ENCODE measurements at places on chromosomes 1 and 21. TPM values are rescaled to one million over a fixed set of nuclear protein-coding genes. Genes with fewer than 3 reads are reported as not detected.

- no peak overlapping the region for H3K4me3 ChIP-seq
- no peak overlapping the region for H3K27ac ChIP-seq
- H3K27me3 ChIP-seq: no peaks in the 10 kb centered on the region
- H3K36me3 ChIP-seq: peaks cover 100% of the 10 kb centered on the region
Measured at GRCh38 chr1:236552901-236553300, 29.1 kb downstream of the LGALS8 start.

DNA sequence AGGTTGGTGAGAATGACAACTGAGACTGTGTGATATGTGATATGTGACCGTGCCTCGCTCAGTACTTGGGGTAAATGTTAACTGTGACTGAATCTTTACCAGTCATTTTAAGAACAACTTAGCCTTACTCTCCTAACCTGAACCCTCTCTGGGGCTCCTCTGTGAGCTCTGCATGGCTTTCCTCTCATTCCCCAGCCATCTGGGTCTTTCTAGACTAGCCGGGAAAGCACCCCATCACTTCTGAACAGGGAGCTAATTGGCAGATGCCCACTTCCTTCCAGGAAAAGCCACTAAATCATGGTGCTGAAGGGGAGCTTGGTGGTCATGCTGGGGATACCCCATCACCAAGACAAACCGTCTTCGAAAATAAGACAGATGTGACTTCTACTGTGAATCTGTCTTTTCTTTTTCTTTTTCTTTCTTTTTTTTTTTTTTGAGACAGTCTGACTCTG is 16.5 kb upstream of the FOXO6 start:
- no peak overlapping the region for H3K27ac ChIP-seq
- H3K36me3 ChIP-seq: no peaks in the 10 kb centered on the region
- H3K27me3 ChIP-seq: peaks cover 5% of the 10 kb centered on the region

DNA sequence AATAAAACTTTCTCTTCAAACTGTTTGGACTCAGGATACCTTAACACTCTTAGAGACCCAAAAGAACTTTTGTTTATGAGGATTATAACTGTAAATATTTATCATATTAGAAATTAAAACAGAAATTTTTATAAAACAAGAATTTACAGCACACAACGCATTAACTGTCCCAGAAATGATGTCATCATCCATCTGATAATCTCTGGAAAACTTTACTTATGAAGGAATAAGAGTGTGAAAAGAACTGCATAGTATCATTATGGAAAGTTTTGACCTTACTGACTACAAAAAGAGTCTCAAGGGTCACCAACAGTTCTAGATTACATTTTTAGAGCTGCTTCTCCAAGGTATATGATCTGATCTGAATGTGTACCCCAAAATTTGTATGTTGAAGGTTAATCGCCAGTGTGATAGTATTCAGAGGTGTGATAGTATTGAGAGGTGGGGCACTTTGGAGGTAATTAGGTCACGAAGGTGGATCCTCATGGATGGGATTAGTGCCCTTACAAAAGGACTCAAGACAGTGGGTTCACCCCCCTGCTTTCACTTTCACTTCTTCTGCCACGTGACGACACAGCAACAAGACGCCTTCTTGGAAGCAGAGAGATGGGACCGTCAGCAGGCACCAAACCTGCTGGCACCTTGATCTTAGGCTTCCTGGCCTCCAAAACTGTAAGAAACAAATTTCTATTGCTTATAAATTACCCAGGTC is 95.7 kb upstream of the NR5A2 start:
- DNase-seq: no peak
- no peaks in the 10 kb centered on the region for H3K27me3 ChIP-seq
- H3K27ac ChIP-seq: no peak overlapping the region

DNA sequence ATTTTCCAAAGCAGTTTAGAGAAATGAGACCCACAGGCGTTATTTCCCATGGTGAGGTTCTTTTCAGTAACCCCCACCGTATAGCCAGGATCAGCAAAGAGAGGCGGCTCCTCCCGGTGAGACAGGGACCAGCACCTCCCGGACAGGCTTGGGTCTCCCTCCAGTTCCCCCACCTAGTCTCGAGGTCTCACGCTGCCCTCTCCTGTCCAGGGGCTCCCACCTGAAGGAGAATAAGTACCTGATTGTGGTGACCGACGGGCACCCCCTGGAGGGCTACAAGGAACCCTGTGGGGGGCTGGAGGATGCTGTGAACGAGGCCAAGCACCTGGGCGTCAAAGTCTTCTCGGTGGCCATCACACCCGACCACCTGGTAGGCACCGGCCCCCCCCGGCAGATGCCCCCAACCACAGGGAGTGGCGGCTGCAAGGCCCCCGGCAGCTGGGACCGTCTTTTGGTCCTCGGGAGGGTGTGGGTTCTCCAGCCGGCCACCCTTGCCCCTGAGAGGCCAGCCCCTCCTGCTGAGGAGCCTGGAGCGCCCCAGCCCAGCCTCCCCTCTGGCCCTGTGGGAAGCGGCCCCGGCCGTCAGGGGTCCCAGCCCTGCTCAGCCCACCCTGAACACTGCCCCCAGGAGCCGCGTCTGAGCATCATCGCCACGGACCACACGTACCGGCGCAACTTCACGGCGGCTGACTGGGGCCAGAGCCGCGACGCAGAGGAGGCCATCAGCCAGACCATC is 4.9 kb downstream of the COL6A1 start:
- peaks cover 23% of the 10 kb centered on the region for H3K36me3 ChIP-seq
- no peak overlapping the region for H3K27ac ChIP-seq
- H3K4me1 ChIP-seq: peaks cover 9% of the 10 kb centered on the region
- peaks cover 3% of the 10 kb centered on the region for H3K27me3 ChIP-seq
- H3K4me3 ChIP-seq: no peak overlapping the region

DNA sequence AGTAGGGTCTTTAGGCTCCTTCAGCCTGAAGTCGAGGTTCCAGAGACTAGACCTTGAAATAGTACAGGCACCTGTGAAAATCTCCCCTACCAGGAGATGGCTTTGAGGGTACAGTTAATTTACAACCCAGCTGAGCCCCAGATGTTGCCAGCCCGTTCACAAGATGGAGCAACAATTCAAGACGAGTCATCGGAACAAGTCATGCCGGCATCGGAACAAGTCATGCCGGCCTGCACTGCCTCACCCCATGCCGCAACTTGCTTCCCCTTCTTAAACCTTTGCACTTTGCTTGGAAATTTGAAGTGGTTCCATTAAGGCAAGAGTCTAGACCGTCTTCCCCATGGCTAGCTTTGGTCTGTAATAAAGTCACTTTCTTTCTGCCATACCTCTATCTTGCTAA is 16.0 kb downstream of the HHAT start:
- H3K36me3 ChIP-seq: no peaks in the 10 kb centered on the region
- peaks cover 3% of the 10 kb centered on the region for H3K4me1 ChIP-seq
- H3K27ac ChIP-seq: no peak overlapping the region
- H3K4me3 ChIP-seq: no peak overlapping the region
- no peaks in the 10 kb centered on the region for H3K27me3 ChIP-seq

DNA sequence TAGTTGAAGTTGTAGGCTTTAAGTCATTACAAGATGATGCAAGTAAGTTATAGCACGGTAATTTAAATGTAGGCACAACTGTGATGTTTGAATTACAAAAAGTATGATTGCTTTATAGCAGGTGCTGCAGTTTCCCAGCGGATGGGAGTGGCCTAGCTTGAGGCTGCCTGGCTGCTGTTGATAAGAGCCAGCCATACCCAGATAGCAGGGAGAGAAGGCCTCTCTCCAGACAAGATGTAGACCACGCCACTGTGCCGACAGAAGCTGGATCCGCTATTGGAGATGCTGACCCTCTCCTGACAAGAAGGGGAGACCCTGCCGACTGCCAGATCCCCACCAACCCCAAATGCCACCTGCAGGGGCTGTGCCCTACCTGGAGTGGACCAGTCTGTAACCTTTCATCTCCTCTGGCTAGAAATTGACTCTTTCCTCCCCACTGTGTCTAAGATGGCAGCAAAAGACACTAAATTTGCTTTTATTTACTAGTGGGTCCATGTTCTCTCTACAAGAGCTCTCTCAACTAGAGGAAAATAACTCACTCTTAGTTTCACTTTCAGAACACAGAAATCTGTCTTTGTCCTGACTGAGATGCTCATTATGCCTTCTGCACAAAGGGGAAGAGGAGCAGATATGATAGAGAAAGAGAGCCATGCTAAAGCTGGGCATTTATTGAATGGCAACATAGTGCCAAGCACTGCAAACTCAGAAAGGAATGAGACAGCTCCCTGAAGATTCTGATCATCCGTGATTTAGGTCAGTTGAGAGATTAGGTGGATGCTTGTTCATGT is 127.9 kb downstream of the URB2 start:
- H3K27ac ChIP-seq: no peak overlapping the region
- H3K27me3 ChIP-seq: no peaks in the 10 kb centered on the region
- no peaks in the 10 kb centered on the region for H3K36me3 ChIP-seq
- H3K4me3 ChIP-seq: no peak overlapping the region

GRCh38 chr1:232319072-232319471 is 310.9 kb downstream of the SIPA1L2 start:
- no peak overlapping the region for H3K4me3 ChIP-seq
- no peaks in the 10 kb centered on the region for H3K27me3 ChIP-seq
- peak; percentile 49 for DNase-seq
- H3K4me1 ChIP-seq: no peaks in the 10 kb centered on the region
- no peak overlapping the region for H3K27ac ChIP-seq

GRCh38 chr21:33948951-33949444 is 33.4 kb upstream of the ATP5PO start:
- peak overlapping the region; percentile 83 for H3K27ac ChIP-seq
- no peak overlapping the region for H3K4me3 ChIP-seq
- DNase-seq: no peak
- H3K36me3 ChIP-seq: no peaks in the 10 kb centered on the region
- H3K4me1 ChIP-seq: peaks cover 18% of the 10 kb centered on the region
- no peaks in the 10 kb centered on the region for H3K27me3 ChIP-seq

DNA sequence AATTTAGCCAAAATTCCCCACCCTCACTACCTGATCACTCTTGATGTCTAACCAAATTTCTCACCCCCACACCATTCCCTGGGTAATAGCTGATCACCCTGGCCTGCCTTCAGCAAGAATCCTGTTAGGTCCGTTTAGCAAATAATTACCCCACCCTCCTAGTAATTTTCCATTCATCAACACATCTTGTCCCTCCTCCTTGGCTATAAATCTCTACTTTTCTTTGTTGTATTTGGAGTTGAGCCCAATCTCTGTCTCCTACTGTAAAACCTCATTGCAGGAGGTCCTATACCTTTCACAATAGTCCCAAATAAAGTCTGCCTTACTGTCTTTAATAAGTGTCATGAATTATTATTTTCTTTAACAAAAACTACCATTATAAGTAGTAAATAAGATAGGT is 6.9 kb upstream of the PRKAA2 start:
- no peaks in the 10 kb centered on the region for H3K4me1 ChIP-seq
- DNase-seq: no peak
- H3K36me3 ChIP-seq: no peaks in the 10 kb centered on the region
- H3K27me3 ChIP-seq: no peaks in the 10 kb centered on the region

- H3K27ac ChIP-seq: no peak overlapping the region
- H3K4me1 ChIP-seq: peaks cover 7% of the 10 kb centered on the region
- no peak for DNase-seq
- no peaks in the 10 kb centered on the region for H3K27me3 ChIP-seq
- H3K36me3 ChIP-seq: no peaks in the 10 kb centered on the region
Measured at GRCh38 chr1:21366288-21366687, 73.6 kb upstream of the NBPF3 start.

- no peaks in the 10 kb centered on the region for H3K27me3 ChIP-seq
- DNase-seq: no peak
- no peaks in the 10 kb centered on the region for H3K36me3 ChIP-seq
- H3K4me3 ChIP-seq: no peak overlapping the region
- peaks cover 26% of the 10 kb centered on the region for H3K4me1 ChIP-seq
Measured at GRCh38 chr1:167627615-167627864, 2.5 kb upstream of the RCSD1 start.

DNA sequence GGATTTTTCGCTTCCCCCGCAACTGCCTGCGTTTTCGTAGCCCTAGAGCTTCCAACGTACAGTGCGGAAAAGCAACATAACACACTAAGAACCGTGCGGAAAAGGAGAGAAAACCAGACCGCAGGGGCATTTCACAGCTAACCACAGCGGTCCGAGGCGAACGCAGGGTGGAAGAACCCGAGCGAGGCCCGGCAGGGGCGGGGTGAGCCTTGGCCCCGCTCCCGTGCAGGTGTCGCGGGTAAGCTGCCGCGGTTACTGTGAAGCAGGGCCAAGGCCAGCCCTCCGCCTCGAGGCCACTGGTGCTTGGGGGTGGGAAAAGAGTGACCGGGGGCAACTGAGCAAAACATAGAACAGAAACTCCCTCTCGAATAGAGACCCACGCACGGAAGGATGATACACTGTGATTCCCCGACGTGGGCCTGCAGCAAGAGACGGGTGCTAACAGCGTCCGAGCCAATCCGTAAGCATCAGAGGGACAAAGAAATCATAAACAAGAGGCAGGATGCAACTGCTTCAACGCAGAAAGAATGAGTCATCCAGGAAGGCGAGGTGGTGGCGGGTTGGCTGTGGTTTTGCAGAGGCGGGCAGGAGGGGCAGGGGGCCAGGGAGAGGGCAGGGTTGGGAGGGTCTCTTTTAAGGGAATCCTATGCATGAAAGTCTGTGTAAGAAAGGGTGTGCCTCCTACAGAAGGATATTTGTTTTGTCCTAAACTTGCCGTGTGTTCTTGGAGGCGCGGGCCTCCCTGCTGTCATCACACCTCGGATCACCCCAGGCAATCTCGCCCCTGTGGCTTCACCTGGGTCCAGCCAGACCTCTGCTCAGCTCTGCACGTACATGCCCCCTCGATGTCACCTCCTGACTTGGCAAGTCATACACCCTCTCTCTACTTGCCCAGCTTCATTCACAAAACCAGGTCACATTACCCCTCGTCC is 7.3 kb downstream of the GNG4 start:
- no peaks in the 10 kb centered on the region for H3K4me1 ChIP-seq
- peak overlapping the region; percentile 35 for H3K4me3 ChIP-seq
- H3K27me3 ChIP-seq: peaks cover 45% of the 10 kb centered on the region

- H3K4me3 ChIP-seq: no peak overlapping the region
- H3K27ac ChIP-seq: peak overlapping the region; percentile 42
- DNase-seq: no peak
- no peaks in the 10 kb centered on the region for H3K27me3 ChIP-seq
- peaks cover 49% of the 10 kb centered on the region for H3K4me1 ChIP-seq
- no peaks in the 10 kb centered on the region for H3K36me3 ChIP-seq
Measured at GRCh38 chr1:225763716-225764548, 13.7 kb upstream of the SRP9 start.

DNA sequence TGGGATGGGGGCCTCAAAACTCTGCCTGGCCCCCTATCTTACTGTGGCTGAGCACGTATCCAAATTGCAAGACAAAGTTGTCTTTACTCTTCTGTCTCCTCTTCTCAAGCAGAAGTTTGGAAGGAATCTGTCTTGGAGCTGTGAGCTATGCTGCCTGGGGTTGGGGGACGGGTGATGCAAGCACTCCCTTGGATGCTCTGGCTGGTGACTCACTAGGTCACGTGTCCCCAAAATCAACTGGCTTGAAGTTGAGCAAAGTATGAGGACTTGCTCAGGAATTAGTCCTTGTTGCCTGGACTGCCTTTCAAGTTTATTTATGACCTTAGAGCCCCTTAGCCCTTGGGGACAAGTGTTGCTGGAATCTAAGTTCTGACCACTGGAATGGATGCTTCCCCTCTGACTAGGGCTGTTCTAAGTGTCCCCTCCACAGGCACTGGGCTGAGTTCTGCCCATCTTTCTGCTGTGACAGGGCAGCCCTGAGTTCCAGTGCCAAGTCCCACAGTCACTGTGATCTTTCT is 269.5 kb downstream of the HHAT start:
- peaks cover 4% of the 10 kb centered on the region for H3K4me1 ChIP-seq
- no peaks in the 10 kb centered on the region for H3K36me3 ChIP-seq
- peak overlapping the region; percentile 65 for H3K27ac ChIP-seq
- H3K4me3 ChIP-seq: no peak overlapping the region
- H3K27me3 ChIP-seq: no peaks in the 10 kb centered on the region

Gene LCE3D
- total RNA-seq: not detected

Gene RXRG
- 8.4 TPM for total RNA-seq

Gene ALX3
- total RNA-seq: not detected

Gene PLA2G2F
- not detected for total RNA-seq

Gene DCDC2B
- total RNA-seq: 3.2 TPM

Gene EDN2
- 2.1 TPM for total RNA-seq

All from lower lobe of right lung (tissue), 2 donors.